Caudate nucleus (tissue), 63 donors: ENCODE measurements at places on chromosomes 1 and 21.

GRCh38 chr1:3919706-3920105 lies 19.6 kb upstream of the C1orf174 start:
- DNase-seq: no peak

GRCh38 chr1:70891051-70891843 lies 156.4 kb downstream of the PTGER3 start:
- DNase-seq: no peak

DNA sequence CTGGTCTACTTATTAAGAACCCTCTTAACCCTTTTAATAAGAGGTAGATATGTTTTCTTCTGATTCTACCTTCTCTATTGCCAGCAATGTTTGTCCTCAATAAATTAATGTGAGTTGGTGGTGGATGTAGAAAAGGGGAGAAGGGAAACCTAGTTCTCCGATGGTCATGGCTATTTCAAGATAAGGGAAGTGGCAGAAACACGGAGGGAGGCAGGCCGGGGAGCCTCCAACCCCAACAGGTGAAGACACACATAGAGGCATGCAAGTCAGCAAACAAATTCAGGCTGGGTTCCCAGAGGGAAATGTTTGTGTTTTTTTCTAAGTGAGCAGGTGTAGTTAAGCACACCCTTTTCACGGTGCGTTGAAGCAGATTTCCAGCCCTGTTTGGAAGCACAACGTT lies 31.0 kb upstream of the CLDN14 start:
- DNase-seq: no peak

- DNase-seq: peak; percentile 26
Measured at GRCh38 chr1:17494114-17494729, 45.3 kb upstream of the ARHGEF10L start.

GRCh38 chr21:41616031-41616591 lies 108.2 kb upstream of the TMPRSS2 start:
- no peak for DNase-seq

DNA sequence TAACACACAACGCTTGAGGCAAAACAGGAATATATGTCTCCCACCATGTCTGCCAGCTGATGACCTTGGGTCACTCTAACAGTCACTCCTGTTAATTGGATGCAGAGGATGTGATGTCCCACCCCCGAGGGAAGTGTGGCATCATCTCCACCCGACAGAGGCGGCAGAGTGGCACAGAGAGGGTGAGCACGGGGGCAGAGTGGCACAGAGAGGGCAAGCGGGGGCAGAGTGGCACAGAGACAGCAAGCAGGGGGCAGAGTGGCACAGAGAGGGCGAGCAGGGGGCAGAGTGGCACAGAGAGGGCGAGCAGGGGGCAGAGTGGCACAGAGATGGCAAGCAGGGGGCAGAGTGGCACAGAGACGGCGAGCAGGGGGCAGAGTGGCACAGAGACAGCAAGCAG lies 44.3 kb downstream of the DISP3 start:
- DNase-seq: no peak

DNA sequence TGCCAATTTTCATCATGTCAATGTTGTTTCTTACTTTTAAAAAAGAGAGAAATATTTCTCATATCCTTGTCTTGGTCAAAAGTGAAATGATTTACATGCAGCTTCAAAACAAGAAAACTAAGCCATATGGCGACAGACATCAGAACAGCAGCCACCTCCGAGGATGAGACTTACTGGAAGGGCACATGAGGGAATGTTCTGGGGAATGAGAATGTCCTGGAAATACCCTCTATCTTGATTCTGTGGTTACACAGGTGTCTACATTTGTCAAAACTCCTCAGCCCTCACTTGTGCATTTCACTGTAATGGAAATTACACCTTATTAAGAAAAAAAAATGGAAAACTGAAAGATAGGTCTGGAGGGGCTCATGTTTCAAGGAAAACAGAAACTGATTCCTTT lies 14.2 kb upstream of the ECE1 start:
- no peak for DNase-seq

GRCh38 chr1:241934201-241934848 lies 23.2 kb upstream of the BECN2 start:
- peak; percentile 4 for DNase-seq

DNA sequence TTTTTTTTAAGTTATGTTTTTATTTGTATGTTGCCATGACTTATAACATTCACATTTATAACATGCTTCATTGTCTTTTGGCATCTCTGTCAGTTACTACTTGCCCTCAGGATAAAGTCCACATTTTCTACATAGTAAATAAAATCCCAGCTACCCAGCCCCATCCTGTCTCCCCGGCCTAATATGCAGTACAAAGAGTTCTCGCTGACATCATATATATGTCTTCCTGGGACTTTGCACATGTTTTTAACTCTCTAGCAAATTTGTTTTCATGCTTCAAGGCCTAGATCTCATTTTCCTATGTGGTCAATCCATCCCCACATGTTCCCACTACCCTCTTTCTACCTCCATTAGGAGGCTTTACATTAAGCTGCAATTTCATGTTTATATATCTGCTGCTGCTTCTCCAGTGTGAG lies 33.0 kb upstream of the IVNS1ABP start:
- no peak for DNase-seq

- no peak for DNase-seq
Measured at GRCh38 chr1:42250164-42250563, 84.9 kb downstream of the FOXJ3 start.

- DNase-seq: no peak
Measured at GRCh38 chr1:48932366-48932765, 155.7 kb upstream of the BEND5 start.

DNA sequence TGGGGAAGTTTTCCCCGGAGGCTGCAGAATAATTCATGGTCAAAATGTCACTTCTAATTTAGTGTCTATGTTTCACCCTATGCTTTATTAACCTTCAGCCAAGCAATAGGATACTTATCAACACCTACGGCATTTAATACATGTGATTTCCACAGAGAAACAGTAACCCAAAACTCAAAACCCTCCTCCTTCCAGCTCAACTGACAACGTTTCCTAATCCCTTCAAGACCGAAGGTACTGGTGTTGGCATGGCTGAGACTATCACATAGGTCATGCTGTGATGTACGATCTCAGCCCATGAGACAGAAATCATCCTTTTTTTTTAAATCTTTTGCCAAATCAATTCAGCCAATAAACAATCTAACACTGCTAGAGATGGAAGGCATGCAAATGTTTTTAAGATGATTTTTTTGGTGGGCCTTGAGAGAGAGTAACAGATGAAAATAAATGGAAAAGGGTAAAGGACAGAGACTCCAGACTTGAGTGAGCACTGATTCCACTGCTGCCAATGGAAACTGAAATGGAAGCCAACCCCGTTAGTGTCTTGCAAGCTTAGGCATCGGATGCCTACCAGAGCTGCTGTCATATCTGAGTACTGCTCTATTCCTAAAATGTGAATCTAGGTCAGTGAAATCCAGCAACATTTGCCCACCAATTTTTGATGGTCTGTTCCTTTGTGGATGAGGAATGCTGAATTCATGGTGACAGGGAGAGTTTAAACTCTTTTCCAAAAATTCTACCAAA lies 63.4 kb upstream of the BCL10 start:
- DNase-seq: no peak

GRCh38 chr1:20602851-20603450 lies 14.1 kb downstream of the CDA start:
- DNase-seq: no peak

DNA sequence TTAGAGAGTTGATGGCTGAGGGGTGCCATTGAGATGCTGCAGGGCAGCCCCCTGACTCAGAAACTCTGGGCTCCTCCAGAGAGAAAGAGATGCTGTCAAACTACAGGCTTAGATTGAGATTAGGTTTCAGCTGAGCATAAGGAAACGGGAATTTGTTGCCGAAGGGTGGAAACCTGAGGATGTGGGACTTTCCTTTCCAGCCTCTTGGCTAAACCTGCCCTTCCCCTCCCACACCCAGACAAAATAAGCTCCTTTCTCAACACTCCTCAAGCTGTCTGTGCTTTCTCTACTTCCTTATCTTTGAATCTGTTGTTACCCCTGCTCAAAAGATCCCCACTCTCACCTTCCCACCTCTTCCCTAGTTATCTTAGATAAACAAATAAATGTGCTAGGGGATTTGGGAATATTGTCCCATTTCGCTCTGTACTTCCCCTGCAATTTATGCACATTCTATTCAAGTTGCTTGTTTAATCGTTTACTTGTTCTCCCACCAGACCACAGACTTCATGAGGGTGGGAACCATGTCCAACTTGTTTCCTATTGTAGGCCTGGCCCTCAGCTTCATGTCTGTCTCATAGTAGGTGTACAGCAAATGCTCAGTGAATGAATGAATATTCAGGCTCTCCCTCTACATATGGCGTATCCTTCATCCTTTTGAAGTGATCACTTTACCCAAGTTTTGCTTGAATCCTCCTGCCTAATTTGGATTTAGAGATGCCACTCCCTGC lies 30.6 kb upstream of the MARK1 start:
- no peak for DNase-seq

DNA sequence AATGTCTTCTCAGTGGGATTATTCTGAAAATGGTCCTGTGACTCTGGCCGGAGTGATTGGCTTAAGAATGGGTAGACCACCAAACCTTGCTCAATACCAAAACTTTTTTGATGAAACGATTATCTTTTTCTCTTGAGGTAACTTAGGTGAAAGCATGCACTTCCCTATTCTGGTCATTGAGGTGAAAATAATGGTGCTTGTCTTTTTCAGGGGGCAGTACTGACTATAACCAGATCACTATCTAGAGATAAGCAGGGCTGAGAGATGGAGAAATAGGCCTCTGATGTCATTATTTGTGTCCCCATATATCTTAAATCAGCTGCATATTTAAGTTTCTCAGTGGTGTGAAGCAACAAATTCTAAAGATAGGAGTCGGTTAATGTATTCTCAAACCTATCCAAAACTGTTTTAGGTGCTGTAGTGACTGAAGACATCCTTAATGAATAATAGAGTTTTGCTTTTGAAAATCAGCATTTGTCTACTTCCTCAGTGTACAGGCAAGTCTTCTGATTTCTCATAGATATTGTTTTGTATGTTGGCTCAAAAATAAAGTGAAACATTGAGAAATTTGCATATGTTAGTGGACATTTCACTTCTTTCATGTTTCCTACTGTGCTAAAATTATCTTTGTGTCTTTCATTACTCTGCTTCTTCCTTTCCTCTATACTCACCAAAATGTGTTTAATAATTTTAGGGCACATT lies 735.3 kb upstream of the ADGRL4 start:
- DNase-seq: no peak

- no peak for DNase-seq
Measured at GRCh38 chr1:220879076-220879508, at the start of gene HLX. Gene HLX (plus strand): TSS chr1:220879443. CDS start chr1:220879858, 415 bp downstream.
